ENCODE measurements at places on chromosomes 5 and 9. TPM values are rescaled to one million over a fixed set of nuclear protein-coding genes. Genes with fewer than 3 reads are reported as not detected.

DNA sequence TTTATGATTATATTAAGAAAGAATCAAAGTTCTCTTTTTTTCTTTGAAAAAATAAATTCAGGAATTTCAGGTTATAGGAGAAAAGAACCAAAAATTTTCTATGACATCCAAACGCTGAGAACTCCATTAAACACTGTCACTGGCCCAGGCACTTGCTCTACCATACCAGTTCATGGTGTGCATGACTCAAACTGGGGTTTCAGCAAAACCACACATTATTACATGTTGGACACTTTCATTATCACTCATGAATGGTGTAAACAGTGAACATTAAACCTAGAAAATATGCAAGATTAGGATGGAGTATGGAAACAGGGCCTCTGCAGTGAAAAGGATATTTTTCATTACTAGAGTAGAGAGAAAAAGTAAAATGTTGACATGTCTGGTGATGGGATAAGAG is 369.9 kb upstream of the FAM174A start:
- no peak for DNase-seq

DNA sequence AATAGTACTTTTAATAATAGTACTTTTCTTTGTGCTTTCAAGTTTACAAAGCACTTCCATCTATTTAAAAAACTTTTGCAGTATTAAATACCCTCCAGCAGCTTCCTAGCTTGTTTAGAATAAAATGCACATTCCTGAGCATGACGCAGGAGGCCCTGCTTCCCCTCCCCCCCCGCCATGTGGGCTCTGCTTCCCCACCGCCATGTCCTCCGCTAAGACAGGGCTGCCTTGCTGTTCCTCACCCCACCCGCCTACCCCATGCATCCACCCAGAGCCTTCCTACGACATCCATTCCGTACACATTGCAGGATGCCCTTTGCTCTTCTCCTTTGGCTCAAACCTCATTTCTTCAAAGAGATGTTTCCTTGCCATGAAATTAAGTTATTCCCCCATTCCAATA is 205.9 kb upstream of the MSX2 start:
- DNase-seq, result no peak

DNA sequence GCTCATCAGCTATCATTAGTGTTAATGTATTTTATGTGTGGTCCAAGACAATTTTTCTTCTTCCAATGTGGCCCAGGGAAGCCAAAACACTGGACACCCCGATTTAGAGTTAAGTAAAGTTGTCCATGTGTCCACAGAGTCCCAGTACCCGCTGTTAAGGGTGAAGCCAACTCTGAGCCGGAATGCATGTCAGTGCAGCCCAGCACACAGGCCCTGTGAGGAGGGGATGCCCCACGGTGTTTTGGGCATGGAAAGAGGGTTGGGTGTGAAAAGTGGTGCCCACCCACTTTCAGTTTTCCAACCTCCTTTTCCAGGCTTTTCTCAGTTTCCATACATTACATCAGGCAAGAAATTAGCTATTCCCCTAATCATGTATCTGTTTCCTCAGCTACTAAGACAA is 24.4 kb downstream of the SHC3 start:
- no peak for DNase-seq

DNA sequence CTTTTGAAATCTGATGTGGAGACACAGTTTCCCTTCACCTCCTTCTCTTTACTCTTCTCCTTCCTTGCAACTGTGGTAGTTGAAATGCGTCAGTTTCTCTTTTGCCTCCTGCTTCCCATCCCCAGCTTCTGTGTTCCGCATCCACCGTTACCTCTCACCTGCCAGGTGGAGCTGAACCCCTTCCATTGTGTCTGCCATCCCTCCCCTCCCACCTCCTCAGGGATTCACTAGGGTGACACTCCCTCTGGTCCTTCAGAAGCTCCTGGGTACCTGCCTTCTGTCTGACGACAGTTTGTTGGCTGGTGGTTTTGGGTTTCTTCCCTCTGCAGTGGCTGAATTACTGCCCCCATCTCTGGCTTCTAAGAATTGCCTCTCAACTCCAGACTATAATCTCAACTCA is 132.1 kb downstream of the SLC24A2 start:
- DNase-seq, result no peak

DNA sequence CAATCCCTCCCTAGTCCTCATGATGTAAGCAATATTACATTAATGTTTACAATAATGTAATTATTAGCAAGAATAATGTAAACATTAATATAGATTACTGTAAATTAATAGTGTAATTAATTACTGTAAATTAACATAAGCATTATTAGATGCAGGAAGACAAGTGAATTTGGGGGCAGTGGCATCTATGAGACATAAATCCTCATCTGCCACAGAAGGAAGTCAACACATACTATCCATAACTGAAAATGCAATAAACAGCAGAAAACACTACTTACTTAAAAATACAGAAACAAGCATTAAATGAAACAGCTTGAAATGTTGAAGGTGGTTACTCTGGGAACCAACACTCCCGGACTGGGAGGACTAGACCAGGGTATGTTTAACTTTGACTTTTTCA is 685 bp upstream of the NIPSNAP3A start:
- no peak for DNase-seq

ACER2 gene
- 4.0 TPM for total RNA-seq

- peak; percentile 4 for DNase-seq
Measured at GRCh38 chr9:6024035-6024554, 8.7 kb upstream of the RANBP6 start.

DNA sequence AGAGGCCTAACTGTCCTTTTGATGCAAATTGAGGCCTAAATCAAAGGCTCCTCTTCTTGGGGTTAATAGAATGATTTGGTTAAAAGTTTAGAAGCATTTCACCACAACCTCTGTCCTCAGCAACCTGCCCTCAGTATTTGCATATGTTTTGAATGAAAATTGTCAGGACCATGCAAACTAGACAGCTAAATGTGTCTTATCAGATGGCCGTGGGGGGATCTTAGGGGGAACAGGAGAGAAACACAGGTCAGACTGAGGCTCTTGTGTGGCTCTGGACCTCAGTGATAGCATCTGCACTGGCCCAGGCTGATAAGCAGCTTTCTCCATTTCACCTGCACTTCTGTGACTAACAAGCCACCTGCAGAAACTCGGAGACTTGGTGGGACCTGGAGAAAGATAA is 49.0 kb downstream of the FOXI1 start:
- DNase-seq, result no peak

DNA sequence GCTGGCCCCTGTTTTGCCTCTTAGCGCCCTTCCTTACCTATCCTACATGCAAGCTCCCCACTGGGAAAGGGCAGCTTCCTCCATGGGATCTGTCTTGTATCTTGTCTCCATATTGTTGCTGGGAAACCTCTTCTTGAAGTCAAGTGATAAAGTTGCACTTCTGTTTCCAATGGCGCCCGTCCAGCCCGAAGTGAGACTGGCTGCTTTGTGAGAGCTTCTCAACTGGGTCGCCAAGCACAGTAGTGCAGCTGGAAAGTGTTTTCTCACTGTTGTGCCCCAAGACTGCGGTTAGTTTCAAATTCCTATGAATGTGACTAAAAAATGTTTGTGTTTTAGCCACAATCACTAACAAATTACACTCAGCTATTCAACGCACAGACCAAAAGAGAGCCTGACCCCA is 506.6 kb upstream of the MPDZ start:
- DNase-seq, result no peak

DNA sequence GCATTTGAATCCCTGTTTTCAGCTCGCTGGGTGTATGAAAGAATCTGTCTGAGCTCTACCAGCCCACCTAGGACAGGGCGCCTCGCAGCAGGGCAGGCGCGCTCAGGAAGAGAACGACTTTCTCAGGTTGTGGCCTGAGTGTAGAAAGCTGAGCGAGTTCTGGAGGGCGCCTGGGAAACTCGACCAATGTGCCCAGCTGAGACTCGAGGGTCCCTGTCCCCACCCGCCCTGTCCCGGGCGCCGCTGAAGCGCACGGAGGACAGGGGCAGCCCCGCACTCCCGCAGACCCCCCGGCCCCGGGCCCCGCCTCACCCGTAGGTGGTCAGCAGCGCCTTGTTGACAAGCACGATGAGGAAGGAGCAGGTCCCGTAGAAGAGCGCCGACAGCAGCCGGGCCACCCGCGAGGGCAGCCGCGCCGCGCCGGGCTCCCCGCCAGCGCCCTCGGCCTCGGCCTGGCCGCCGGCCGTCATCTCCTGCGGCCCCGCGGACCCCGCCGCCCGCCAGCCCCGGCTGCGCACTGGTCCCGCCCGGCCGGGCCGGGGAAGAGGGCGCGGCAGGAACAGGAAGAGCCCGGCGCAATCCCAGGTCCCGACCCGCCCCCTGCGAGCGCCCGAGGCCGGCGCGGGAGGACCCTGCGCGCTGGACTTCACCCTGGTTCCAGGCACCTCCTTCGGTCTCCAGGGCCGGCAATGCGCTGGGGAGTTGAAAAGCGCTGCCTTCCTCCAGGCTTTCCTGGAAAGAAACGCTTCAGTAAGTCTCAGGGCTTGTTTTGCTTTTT is at the start of gene SLC35D2:
TSS of gene SLC35D2 (minus strand) at position 547 of the 778 bp plus-strand sequence. CDS start at position 470, 77 bp downstream.
- peak; percentile 9 for DNase-seq

GRCh38 chr9:114805670-114806525 is at the start of gene TNFSF15:
Gene TNFSF15, minus strand, starts transcription at chr9:114806039. Its CDS starts 27 bp downstream, at chr9:114806012.
- peak; percentile 79 for DNase-seq

OR1Q1 gene
- total RNA-seq, result not detected

DNA sequence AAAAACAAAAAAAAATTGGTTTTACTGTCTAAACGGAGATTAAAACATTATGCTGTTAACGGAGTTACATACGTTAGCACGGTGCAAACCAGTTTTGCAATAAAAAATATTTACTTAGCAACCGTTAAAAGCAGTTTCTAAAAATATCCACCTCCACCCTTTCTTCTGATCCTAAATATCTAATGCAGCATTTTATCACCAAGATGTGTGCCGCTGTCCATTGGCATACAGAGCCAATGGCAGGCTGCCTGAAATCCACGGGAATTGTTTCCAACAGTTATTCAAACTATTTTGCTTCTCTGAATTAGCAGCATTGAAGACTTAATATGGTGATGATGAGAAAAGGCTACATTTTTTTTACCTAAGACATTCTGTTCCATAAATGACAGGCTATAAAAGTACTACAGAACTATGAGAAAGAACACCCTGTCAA is 61.6 kb downstream of the CSNK1A1 start:
- peak; percentile 52 for DNase-seq

SHOC1 gene
- 0.03 TPM for total RNA-seq

DNA sequence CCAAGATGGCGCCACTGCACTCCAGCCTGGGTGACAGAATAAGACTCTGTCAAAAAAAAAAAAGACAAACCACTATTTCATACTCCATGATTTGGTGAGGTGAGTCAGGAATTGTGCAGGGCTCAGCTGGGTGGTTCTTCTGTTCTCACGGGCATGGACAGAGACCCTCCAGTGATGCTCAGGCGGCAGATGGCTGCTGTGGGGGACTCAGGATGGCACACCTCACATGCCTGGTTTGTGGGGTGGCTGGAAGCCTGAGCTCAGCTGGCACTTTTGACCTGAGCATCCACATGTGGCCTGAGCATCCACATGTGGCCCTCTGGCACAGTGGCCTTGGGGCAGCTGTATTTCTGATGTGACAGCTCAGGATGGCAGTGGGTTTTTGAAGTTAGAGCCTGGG is 217.2 kb downstream of the IRX2 start:
- no peak for DNase-seq

DNA sequence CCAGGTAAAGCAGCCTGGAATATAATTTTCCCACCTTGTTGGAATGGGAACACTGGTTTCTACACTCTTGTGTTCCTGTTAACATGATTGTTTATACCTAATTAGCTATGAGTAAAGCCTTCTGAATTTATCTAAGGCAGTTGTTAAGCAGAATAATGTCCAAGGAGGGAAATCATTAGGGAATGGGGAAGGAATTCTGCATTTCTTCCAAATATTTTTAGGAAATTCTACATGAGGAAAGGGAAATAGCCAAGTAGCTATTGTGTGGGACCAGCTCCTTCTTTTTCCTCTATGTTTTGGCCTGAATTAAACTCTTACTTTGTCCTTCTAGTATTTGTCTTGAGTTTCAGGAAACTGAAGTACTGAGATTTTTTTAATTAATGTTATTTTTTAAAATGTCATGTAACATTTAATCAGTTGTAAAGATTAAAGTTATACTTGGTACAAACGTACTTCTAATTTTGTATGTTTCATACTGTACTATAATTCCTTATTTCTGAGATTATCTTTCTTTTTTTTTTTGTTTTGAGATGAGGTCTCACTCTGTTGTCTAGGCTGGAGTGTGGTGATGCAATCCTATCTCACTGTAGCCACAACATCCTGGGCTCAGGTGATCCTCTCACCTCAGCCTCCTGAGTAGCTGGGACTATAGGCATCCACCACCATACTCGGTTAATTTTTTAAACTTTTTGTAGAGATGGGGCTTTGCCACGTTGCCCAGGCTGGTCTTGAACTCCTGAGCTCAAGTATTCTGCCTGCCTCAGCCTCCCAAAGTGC is 28.5 kb downstream of the ANKDD1B start:
- no peak for DNase-seq

GRCh38 chr9:14447103-14447502 is 133.2 kb upstream of the NFIB start:
- no peak for DNase-seq

DNA sequence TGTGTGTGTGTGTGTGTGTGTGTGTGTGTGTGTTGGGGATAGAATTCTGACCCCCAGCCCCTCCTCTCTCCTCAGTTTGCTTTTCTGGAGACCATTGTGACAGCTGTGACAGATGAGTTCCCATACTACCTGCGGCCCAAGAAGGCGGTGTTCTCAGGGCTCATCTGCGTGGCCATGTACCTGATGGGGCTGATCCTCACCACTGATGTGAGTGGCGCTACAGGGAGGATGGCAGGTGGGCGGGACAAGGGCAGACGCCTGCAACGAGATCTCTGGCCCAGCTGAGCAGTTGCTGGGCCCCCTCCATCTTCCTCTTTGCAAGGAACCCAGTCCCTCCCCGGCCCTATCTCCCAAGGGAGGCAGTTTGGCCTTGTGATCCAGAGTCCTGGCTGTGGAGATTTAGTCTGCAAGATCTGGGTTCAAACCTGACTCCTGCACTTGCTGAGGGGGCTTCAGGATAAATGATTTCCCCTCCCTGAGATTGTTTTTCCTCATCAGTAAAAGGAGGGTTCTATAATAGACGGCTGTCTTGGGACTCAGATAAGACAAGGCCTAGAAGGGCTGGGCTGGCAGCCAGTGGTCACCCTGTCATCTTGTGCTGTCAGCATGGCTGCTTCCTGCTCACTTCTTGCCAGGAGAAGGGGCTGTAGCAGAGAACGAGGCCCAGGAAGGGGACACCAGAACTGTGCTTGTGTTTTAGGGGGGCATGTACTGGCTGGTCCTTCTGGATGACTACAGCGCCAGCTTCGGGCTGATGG is 14.1 kb downstream of the SLC6A7 start:
- no peak for DNase-seq

MARCOL gene
- total RNA-seq, result not detected

DNA sequence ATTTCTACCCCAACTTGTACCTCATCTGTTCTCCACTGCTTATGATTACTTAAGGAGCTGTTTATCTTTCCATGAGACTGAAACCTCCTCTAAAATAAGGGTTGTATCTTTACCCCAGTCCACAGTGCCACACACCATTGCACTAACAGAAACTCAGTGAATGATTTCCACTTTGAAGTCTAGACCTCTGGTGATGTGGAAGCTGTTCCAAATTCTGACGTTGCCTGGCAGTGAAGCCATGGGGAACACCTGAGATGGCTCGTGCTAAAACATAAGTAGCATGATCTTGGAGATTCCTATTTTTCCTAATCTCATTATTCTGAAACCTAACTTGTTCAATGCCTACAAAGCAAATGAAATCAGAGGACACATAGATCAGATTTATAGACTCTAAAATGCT is 583.2 kb downstream of the EBF1 start:
- DNase-seq, result no peak

All from foreskin keratinocyte (primary cell).